ENCODE measurements at places on chromosomes 16 and 17.

DNA sequence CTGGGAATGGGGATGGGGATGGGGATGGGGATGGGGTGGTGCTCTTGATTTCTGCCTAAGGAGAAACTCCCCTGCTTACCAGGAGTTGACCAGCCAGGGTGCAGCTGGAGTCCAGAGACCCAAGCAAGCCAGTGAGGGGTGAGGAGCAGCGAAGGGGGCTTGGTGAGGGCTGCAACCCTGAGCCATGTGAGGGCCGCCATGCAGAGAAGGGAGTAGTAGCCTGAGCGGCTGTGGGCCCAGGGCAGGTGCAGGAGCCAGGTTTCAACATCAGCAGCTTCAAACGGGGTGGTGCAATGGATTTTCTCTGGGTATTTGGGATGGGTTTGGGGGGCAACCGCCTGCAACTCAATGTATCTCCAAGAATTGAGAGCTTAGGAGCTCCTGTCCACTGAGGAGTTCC lies 35.2 kb downstream of the COX4I1 start:
- DNase-seq = no peak

DNA sequence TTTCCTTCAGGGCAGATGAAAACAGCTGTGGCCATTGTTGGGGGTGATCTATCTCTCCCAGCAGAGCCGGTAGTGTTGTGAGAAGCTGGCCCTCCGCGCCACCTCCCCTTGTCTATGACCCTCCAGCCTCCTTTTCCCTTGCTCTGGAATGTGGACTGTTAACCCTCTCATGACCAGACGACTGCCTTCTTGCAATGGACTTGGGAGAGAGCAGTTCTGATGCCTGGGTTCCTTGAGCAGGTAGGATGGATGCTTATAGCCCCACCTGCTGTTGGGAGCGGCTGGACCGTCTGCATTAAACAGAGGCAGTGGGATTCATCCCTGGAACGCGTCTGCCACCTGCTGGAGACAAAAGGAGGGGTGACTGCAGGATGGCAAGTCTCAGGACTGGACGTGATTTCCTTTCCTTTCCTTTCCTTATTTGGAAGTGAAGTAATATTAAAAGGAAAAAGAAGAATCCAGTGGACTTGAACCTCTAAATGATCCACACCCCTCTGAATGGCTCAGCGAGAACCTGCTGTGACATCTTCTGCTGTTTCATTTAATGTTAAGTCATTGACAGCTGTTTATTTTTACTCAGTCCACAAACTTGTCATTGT lies 1.8 kb upstream of the SOST start:
- peak; percentile 76 for DNase-seq

DNA sequence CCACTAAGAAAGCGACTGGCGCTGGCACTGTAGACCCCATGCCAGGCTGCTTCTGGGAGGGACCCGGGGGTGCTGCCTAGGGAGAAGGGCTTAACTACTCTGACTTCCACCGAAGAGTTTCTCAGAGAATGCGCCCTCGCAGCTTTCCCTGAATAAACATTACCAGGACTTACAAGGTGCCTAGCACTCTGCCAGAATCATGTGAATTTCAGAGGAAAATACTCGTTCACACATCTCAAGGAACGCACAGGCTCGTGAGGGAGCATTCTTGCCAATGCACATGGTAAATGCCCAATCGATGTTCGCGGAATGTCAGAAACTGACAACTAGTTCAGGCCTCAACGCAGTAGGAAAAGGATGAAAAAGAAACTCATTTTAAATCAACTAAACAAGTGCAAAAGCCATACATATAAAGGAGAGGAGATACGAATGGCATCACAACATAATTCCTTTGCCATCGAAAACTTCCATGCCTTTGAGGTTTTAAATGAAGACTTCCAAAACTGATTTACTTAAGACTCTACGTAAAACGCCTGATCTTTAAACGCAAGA lies 999 bp downstream of the CMC2 start:
- DNase-seq = no peak

GRCh38 chr17:79214940-79215604 lies 140.4 kb downstream of the ENGASE start:
- no peak for DNase-seq

- DNase-seq = no peak
These were observed 17.0 kb upstream of the TOX3 start for GRCh38 chr16:52563767-52564611.

- DNase-seq = no peak
These were observed 53.8 kb downstream of the IRF8 start for GRCh38 chr16:85952811-85953210.

- no peak for DNase-seq
These were observed 12.9 kb downstream of the BANP start for GRCh38 chr16:87964049-87964659.
